OCI-LY7 (cell line): ENCODE measurements at places on chromosomes 6 and 20.

DNA sequence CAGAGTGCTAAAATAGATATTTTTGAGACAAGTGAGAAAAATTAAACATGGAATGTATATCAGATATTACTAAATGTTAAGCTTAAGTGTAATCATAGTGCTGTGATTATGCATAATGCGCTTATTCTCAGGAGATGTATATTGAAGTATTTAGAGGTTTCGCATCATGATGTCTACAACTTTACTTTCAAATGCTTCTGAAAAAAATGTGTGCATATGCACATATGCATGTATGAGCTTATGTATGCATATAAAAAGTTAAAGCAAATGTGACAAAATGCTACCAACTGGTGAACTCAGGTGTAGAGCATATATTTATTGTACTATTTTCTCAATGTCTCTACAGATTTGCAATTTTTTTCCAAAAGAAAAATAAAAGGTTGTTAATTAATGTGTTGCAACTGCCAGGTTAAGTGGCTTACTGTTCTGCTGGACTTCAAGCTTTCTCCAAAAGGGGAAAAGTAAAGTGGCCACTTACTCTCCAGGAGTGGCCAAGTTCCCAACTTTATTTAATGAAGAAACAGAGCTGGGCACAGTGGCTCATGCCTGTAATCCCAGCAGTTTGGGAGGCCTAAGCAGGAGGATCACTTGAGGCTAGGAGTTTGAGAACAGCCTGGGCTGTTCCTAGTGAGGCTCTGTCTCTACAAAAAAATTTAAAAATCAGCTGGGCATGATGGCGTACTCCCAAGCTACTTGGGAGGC, 48.9 kb downstream of the B4GALT5 start:
- no peak for DNase-seq

DNA sequence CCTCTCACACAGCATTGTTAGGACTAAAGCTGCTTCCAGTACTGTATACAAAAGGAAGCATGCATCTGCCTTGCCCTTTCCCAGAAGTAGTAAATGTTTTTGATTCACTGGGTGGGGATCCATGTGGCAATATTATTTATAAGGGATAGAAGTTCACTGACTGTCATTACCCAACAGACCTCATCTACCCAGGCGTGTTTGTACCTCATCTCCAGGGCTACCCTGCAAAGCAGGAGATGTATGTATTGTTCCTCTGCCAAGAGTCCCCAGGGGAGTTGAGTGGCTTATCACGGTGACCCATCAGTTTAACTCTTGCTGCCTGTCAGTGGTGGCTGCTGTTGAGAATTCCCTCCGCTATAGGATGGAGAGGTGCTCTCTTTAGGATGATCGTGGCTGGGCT, 42.5 kb downstream of the SLC24A3 start:
- no peak for DNase-seq

DNA sequence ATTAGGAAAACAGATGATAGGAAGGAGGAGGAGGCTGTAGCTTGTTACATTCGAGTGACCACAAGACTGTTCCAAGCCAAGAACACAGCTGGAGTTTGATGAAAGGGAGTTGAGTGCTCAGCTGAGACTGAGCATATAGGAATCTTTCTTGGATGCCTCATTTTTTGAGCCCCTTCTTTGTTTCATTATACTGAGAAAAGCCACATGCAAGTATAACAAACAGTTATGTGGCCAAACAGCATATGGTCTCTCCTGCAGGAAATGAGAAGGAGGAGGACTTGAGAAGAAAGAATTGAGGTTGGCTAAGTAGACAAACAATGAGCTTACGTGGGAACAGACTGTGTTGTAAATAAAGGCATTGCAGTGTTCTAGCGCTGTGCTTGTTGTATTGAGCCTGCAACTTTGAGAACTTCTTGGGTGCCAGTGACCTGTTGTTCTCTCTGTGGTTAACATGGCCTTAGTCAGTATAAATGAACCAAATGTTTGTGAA, 78.3 kb downstream of the AKAP7 start:
- DNase-seq = no peak

GRCh38 chr20:49821870-49822331, 9.3 kb downstream of the SLC9A8 start:
- peak; percentile 64 for DNase-seq

DNA sequence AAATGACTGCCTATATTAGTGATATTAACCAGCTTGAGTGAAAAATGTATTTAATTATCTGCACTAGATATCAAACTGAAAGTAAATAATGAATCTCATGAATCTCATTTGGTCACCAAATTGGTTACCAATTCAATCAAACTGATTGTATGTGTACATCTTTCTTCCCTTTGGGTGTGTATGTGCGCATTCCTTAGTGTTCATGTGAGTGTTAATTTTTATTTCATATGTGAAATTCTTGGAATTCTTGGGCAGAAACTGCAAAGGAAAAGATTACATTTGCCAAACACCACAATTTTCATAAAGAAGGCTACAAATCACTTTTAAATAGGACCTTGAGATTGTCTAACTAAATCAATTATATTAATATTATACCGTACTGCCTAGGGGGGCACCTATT, 648.4 kb upstream of the MARCKS start:
- no peak for DNase-seq
